ENCODE measurements at places on chromosomes 4 and X.

DNA sequence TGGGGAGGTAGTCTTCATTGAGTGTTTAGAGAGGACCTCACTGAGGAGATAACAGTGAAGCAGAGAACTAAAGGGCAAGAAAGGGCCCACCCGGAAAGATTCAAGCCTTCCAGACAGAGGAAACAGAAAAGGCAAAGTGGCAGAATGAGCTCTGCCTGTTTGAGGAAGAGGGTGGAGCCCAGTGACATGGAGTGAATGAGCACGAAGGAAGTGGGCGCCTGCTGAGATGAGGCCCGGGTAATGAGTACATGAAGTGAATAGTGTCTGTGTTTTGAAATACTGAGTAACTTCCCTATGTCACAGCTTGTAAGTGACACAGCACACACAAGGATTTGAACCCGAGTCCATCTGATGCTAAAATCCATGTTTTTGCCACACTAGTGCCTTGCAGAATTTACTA, 32.5 kb upstream of the TLR2 start:
- no peak for DNase-seq

DNA sequence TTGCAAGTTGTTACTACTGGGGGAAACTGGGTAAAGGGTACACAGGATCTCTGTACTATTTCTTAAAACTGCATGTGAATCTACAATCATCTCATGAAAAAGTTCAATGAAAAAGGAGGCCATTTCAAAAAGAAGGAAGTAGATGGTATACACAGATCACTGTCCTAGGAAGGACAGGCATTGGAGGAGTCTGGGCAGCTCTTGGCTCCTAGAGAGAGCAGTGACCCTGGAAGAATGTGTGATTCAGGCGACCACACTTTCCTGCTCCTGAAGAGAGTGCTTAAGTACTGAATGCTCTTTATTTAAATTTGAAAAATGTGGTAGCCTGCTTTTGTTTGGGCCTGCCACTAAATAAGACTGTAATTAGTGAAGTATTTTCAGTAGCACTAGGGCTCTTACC, 318.1 kb upstream of the CASK start:
- DNase-seq = no peak

- DNase-seq = peak; percentile 15
These were observed 179.9 kb upstream of the PPP3CA start for GRCh38 chr4:101527188-101527587.

- DNase-seq = no peak
These were observed 657.3 kb downstream of the PCDH19 start for GRCh38 chrX:99752776-99753175.

- DNase-seq = no peak
These were observed 36.0 kb downstream of the RTL9 start for GRCh38 chrX:110394651-110395050.

DNA sequence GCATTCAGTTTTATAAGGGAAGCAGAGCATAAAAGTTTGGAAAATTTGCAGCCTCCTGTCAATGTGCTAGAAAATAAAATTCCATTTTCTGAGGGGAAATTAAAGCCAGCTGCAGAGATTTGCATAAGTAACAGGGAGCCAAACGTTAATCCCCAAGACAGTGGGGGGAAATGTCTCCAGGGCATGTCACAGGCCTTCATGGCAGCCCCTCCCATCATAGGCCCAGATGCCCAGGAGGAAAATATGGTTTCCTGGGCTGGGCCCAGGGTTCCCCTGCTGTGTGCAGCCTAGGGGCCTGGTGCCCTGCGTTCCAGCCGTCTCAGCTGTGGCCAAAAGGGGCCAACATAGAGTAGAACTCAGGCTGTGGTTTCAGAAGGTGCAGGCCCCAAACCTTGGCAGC, 9.3 kb downstream of the RNF4 start:
- DNase-seq = no peak

- DNase-seq = no peak
These were observed 74.1 kb downstream of the ZAR1 start for GRCh38 chr4:48564151-48564550.

- no peak for DNase-seq
These were observed 11.7 kb downstream of the PROM1 start for GRCh38 chr4:16072168-16072567.

GRCh38 chr4:118141240-118141639, 107.0 kb downstream of the NDST3 start:
- no peak for DNase-seq

GRCh38 chr4:10959586-10959985, 275.0 kb upstream of the CLNK start:
- DNase-seq = no peak

DNA sequence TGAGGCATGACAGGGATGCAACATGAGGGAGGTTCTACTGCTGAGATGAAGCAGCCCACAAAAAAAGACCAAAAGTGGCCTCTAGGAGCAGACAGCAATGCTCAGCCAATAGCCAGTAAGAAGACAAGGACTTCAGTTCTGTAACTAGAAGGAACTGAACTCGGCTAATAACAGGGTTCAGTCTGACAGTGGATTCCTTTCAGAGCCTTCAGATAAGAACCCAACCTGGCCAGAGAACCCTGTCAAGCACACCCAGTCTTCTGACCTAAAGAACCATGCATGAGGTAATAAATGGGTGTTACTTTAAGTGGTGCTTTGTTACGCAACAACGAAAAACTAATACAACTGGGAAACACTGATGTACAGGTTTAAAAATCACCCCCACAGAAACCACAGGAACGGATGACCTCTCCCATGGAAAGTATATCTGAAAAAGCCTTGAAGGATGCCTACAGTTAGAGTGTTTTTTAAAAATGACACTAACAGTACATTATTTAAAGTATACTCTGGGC, 94.6 kb downstream of the PAPSS1 start:
- DNase-seq = no peak

DNA sequence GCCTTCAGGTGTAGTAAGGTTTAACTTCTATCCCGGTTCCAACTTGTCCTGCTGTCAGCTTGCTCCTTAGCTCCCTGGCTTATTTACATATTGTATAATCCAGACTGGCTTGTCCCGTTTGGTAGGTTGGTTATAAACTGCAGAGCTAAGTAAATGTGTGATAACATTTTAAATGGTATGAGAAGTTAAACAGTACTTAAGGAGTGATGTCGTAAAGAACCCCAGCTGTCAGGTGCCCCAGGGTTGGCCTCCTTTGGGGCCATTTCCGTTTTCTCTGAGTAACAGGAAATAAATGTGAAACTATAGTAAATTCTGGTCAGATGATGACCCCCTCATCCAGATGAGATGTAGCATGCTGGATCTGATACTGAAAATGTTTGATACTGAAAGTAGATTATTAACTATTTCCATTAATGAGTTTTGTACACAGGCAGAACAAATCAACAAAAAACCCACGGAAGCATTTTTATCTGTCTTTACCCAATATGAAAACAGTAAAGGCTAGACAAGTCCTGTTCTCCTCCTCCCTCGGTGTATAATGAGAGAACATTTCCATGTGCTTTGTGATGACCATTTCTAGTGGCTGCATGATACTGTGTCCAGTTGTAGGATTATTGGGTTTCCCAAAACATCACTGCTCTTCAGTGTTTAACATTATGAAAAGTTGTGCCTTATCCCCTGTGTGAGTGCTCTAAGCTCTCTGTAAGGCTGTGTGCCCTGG, 22.4 kb downstream of the GAB1 start:
- DNase-seq = no peak

- DNase-seq = no peak
These were observed 52.6 kb upstream of the ARX start for GRCh38 chrX:25068340-25068739.

GRCh38 chr4:48909697-48910096, 3.1 kb upstream of the OCIAD2 start:
- DNase-seq = peak; percentile 21

DNA sequence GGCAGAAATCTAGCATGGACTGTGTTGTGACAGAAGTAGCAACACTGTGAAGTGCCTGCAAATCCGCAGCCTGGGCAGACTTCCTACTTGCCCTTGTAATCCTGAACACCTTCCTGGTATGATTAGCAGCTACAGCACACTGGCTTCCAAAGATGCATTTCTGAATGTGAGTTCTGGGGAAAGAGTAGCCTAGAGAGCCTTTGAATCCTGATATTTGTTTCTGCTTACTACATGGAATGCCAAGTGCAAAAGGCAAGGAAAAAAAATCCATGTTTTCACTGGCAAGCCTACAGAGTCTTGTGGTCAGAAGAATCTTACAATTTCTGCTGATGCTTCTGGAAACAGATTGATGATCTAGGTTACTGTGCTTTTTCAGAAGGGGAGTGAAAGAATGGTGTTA, 223.7 kb downstream of the COL25A1 start:
- DNase-seq = no peak

DNA sequence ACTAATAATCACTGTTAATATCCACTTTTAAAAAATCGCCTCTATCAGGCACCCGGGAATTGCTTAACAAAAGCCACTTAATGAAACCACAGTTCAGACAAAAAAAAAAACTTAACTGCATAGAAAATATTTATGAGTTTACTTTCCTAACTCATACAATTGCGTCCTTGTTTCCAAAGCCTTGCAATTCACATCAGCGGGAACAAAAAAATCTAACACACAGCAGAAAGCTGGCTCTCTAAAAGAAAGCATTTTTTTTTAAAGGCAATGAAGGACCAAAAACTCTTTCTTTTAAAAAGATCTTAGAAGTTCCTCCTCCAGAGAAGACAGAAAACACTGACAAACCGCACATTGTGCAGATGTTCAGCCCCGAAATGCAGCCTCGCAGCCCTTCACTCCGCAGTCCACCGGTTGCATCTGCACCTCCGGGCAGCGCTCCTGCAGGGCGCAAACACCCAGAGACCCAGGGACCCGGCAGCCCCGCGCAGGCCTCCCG, 812 bp downstream of the FAT1 start:
- no peak for DNase-seq

- DNase-seq = no peak
These were observed 18.5 kb downstream of the MAEA start for GRCh38 chr4:1307951-1308735.

GRCh38 chrX:108126661-108127060, 35.1 kb downstream of the ATG4A start:
- no peak for DNase-seq

DNA sequence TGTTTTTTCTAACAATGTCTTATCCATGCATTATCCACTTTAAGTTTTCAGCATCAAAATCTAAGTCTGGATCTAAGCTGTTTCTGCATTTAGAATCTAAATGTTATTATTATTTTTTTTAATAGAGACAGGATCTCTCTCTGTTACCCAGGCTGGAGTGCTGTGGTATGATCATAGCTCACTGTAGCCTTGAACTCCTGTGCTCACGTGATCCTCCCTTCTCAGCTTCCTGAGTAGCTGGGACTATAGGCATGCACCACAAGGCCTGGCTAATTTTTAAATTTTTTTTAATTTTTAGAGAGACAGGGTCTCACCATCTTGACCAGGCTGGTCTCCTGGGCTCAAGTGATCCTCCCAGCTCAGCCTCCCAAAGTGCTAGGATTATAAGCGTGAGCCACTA, 52.7 kb downstream of the WDR19 start:
- DNase-seq = no peak

- no peak for DNase-seq
These were observed 85.3 kb downstream of the TENM3 start for GRCh38 chr4:182328505-182328904.

DNA sequence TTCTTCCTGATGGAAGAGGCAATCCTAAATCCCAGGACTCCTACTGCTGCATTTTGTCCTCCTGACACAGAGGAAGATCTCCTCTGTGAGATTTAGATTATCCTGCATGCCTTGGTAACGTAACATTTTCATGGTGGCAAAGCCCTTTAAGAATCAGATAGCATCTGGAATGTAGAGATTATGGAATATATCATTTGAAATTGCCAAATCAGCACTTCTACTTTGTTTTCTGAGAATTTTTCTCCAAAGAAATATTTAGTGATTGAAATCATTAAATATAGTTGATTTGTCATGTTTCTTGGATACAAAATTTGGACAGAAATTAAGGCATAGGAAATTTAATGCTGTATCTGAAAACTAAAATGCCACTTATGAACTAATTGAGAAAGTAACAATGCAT, 326.9 kb downstream of the EPHA5 start:
- DNase-seq = no peak

DNA sequence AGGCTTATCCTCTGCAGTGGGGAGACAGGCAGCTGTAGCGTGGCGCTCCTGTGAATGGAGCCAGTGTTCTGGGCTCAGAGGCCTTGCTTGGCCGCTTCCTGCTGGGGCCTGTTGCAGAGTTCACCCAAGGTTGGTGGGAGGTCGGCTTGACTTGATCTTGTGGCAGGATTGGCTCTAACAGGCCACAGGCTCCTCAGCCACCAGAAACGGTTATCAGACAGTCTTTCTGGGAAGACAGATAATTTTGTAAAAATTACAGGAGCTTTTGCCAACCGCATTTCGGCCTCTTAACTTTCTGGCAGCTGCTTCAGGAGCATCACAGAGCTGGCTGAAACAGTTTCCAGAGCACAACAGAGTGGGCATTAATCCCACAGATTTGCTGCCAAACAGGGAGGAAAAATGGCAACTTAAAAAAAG, 66.4 kb downstream of the DIPK2B start:
- no peak for DNase-seq

- no peak for DNase-seq
These were observed 50.3 kb downstream of the MED28 start for GRCh38 chr4:17664755-17665154.

DNA sequence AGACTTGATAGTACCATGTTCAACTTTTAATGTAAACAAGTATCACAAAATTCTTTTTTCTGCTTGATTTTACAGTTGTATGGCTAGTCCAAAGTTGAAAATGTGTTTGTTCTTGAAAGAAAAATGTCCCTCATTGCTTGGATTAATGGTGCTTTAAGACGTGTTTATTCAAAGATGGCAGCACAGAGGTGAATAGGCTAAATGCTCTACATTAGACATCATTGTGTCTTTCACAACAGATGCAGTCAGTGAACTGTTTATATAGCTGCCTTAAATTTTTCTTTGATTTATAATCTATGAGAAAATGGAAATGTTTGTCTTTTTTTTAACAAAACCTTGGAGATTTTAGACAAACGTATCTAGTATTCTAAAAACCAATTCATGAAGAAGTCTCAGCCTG, 137.3 kb downstream of the BMPR1B start:
- DNase-seq = no peak

DNA sequence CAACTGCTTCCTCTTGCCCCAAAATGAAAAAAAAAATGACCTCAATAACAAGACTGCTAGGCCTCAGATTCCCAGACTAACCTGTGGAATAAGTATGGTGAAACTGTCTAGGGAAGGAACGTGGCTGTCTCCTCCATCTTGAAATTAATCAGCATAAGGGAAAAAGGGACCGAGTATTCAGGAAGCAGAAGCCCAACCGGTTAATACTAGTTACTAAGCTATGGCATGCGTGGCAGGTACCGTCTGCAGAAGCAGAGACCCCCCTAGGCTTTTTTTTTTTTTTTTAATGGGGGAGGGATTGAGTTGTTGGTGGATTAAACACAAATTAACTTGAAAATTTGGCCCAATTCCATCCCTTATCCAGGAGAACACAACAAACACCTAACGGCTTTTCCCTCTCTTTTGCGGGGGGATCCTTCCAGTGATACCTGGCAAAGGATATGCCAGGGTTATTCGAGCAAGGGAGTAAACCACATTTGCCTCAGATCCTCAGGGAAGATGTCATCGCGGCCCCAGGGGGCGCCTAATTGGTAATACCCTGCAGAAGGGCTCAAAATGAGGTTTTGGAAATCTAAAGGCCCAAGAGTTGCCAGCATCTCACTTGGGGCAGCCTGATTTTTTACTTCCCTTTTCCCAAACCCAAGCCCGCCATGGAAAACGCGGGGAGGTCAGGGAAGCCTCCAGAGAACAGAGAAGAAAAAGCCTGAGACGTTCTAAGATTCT, 893 bp downstream of the RLIM start:
- DNase-seq = no peak

GRCh38 chr4:24795666-24796381, 451 bp downstream of the SOD3 start:
- DNase-seq = no peak

GRCh38 chr4:157751631-157752030, 421.2 kb downstream of the GASK1B start:
- DNase-seq = no peak

GRCh38 chrX:149829751-149830191, 48.0 kb downstream of the MAGEA9 start:
- no peak for DNase-seq

Measured in stimulated activated CD4-positive, alpha-beta T cell treated with anti-CD3 and anti-CD28 coated beads, Interleukin-1b, Interleukin-23, amount 100 ng/mL, for 1 hour (primary cell).